ENCODE measurements at places on chromosomes 1 and 21.

DNA sequence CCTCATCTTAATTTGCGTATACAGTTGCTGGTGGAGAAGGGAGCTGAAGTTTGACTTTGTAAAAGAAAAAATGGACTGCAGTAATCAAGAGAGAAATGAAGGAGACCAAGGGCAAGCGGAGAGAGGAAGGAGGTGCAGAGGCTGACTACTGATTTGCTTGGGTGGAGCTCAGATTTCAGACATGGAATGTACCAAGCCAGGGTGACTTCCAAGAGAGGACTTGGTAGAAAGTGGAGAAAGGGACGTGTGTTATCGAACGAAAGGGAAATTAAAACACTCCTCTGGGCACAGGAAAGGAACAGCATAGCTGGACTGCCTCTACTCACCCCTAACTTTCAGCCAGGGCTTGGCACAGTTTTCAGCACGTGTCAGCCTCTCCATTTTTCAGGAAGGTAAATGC lies 15.1 kb upstream of the HEATR1 start:
- no peak for DNase-seq

DNA sequence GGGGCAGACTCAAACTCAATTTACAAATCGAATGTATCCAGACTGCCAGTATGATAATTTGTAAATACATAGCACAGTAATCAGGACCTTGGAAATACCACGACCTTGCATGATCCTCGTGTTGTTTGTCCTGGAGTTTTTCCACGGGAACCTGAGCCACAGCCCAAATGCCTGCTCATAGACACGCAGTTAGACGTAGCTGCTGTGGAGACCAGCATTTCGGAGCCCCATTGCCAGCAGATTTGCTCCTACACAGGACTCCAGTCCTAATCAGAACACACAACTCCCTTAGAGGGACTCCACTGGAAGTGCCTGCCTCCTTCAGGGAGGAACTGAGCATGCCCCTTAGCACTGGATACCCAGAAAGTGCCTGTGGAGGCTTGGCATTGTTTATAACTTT lies 163.2 kb downstream of the GALNT2 start:
- DNase-seq, result no peak

GRCh38 chr1:1157426-1157913 lies 16.2 kb upstream of the TTLL10 start:
- DNase-seq, result no peak

GRCh38 chr1:38791892-38792291 lies 67.7 kb downstream of the RRAGC start:
- DNase-seq, result no peak

GRCh38 chr1:53869454-53870117 lies 20.0 kb downstream of the YIPF1 start:
- no peak for DNase-seq

DNA sequence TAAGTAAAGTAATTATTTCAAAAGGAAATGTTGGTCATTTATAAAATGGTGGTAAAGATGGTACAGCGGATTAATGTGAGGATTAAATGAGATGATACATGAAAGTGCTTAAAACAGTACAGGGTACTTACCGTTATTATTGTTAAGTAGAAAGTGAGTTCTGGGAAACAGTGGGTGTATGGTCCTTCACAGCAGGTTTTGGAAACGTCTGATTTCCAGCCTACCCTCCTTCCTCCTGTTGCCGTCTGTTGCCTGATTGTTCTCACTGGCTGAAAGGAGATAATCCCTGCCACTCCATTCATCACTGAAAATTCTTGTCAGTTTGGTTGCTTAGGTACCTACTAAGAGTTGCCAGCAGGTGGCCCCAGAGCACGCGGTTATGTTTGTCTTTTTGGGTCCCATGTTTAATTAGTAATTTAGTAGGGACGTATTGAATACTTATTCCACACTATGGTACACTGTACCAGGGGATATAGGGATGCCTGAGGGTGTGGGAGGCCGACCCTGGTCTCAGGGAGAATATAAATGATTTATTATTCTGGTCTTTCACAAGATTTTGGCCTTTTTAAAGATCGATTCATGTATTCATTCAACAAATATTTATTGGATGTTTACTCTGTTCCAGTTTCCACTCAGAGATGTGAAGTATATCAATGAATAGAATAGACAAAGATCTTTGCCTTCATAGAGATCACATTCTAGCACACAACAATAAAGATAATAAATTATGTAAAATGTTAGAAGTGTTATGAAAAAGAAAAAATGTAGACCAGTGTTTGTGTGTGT lies 30.8 kb upstream of the RPTN start:
- DNase-seq, result peak; percentile 76

DNA sequence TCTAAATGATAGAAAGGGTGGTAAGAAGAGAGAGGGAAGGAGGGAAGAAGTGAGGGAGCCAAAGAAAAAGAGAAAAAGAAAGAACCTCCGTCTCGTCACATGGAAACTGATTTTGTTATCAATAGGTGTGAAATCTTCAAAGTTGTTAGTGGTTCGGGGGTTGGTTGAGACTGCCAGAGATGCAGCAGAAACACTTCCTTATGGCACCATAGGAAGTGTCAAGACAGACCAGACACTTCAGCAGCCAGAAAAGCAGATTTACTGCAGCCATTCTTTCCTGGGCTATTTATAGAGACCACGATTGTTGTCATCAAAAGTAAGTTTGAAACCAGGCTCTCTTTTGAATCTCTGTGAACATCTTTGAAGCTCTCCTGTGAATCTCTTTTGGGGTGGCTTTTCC lies 150.5 kb downstream of the PLPPR5 start:
- DNase-seq, result no peak

DNA sequence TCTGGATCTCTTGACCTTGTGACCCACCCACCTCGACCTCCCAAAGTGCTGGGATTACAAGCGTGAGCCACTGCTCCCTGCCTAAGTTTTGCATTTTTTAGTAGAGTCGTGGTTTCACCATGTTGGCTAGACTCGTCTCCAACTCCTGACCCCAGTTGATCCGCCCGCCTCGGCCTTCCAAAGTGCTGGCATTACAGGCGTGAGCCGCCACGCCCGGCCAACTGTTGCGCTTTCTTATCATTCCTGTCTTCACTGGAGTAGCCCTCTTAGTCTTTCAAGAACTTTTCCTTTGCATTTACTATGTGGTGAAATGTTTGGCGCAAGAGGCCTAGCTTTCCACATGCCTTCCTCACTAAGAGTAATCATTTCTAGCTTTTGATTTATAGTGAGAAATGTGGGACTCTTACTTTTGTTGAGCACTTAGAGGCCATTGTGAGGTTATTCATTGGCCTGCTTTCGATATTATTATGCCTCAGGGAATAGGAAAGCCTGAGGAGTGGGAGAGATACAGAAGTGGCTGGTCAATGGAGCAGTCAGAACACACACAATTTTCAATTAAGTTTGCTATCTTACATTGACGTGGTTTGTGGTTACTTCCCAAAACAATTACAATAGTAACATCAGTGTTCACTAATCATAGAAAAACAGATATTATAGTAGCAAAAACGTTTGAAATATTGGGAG lies 111.0 kb downstream of the ZMYM4 start:
- DNase-seq, result no peak

GRCh38 chr1:51210055-51210454 lies 26.0 kb upstream of the RNF11 start:
- no peak for DNase-seq

GRCh38 chr1:204653590-204654340 lies 31.8 kb downstream of the LRRN2 start:
- no peak for DNase-seq

DNA sequence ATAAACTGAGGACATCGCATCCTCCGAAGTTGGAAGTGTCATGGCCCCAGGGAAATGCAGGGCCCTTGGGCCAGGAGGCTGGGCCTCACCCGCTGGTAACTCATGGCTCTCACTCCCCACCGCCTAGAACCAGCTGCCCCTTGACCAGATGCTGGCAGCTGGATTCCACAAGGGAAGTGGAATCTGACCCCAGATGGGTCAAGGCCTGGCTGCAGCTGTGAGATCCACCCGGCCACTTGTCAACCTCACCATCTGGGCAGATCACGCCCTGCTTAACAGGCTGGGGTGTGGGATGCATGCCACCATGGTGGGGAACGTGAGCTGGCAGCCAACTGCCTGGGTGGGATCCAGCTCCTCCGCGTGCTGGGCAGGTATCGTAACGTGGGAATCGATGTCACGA lies 25.5 kb downstream of the KCNAB2 start:
- DNase-seq, result no peak

- no peak for DNase-seq
Observed at GRCh38 chr1:58621391-58621790, 44.3 kb upstream of the TACSTD2 start.

GRCh38 chr1:84844094-84844493 lies 48.9 kb downstream of the LPAR3 start:
- DNase-seq, result no peak

DNA sequence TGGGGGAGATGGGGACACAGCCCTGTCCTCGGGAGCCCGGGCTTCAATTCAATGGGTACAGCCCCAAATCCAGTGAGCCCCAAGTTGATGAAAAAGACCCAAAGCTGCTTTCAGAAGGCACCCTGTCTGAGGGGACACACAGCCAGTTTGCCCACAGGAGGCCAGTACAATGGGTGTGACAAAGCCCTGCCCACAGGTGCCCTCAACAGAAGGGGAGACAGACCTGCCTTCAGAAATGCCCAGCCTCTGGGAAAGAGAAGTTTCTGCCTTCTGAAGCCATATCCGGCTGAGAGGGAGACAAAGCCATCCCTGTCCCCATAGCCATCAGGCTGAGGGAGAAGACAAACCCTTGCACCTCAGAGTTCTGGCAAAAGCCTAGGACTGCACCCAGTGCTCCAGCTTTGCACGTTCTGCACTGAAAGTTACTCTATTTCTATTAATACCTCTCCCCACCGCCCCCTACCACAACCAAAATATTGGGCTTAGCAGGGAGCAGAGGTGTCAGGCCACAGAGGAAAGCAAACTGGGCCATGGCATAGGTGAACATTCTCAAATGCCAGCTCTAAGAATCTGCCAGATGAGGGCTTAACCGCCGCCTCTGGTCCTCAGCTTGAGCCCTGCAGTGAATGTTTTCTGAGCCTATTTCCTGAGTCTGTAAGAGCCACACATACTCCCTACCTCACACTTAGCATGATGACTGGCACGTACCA lies 18.0 kb upstream of the PTAFR start:
- no peak for DNase-seq

Measured in NCI-H446 (cell line).